NCI-H526 treated with DMSO at 0.1 percent for 48 hours (cell line): ENCODE measurements at places on chromosomes 6 and 20.

- DNase-seq: no peak
These were observed 179.7 kb downstream of the HACE1 start for GRCh38 chr6:104679971-104680370.

- no peak for DNase-seq
These were observed at the start of gene SLC22A1 for GRCh38 chr6:160121558-160121957. TSS of gene SLC22A1 (plus strand) at chr6:160121815. CDS start at chr6:160121936, 121 bp downstream.

GRCh38 chr6:2232445-2232844 is 13.0 kb downstream of the GMDS start:
- no peak for DNase-seq

GRCh38 chr6:26543953-26544352 is 5.8 kb downstream of the HMGN4 start:
- DNase-seq: no peak

GRCh38 chr20:20327746-20328145 is 40.2 kb upstream of the INSM1 start:
- no peak for DNase-seq

- DNase-seq: no peak
These were observed 118.2 kb downstream of the TENT5A start for GRCh38 chr6:81634155-81634880.

DNA sequence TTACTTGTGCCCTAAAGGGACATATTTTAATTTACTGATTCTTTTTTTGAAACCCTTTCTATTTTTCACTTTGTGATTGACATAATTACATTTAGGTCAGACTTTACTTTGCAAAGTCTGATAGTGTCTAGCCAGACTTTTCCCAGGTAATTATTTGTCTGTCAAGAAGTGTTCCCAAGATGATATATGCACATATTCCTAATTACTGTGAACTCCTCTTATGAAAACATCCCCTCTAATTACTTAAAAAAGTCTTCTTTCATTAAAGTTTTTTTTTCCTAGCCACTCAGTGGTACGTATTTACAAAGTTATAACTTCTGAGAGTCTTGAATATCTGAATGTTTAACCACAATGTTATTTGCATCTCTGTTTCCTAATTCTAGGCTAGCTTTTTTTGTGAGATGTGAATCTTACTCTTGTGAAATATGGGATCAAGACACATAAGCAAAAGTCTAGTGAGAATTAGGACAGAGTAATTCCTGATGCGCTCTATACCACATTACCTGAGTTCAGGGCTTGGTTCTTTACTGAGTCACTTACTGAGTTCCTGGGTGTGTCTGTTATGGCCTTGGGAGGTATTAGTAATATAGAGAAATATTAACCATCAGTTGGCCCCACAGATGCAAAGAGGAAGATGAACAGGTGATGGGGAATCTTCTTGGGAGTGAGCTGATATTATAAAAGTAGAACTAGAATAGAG is 27.9 kb downstream of the FAM83B start:
- DNase-seq: no peak

- peak; percentile 68 for DNase-seq
These were observed 100.8 kb downstream of the DST start for GRCh38 chr6:56541741-56542360.

GRCh38 chr6:30610065-30610464 is 7.0 kb downstream of the PPP1R10 start:
- no peak for DNase-seq

- no peak for DNase-seq
These were observed 66.1 kb downstream of the B4GALT5 start for GRCh38 chr20:49647550-49647949.

GRCh38 chr6:159617444-159617843 is 75.6 kb downstream of the SOD2 start:
- no peak for DNase-seq

- DNase-seq: no peak
These were observed 28.7 kb downstream of the SIRPD start for GRCh38 chr20:1528811-1529210.

DNA sequence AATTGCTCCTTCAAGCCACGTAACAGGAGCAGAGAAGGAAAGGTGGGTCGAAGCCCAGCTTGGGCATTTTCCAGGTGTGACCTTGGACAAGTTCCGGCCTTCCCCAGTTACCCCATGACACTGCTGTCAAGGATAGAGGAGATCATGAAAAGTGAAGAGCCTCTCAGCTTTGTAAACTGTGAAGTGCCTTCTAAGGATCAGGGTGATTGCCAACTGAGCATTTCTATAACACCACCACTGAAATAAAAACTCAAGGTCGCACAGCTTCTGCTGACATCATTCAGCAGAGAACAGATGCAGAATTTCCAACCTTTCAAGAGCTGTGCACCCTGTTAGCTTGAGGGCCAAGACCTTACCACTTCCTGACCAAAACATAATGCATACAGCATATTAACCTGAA is 24.0 kb upstream of the ZMYND8 start:
- no peak for DNase-seq

DNA sequence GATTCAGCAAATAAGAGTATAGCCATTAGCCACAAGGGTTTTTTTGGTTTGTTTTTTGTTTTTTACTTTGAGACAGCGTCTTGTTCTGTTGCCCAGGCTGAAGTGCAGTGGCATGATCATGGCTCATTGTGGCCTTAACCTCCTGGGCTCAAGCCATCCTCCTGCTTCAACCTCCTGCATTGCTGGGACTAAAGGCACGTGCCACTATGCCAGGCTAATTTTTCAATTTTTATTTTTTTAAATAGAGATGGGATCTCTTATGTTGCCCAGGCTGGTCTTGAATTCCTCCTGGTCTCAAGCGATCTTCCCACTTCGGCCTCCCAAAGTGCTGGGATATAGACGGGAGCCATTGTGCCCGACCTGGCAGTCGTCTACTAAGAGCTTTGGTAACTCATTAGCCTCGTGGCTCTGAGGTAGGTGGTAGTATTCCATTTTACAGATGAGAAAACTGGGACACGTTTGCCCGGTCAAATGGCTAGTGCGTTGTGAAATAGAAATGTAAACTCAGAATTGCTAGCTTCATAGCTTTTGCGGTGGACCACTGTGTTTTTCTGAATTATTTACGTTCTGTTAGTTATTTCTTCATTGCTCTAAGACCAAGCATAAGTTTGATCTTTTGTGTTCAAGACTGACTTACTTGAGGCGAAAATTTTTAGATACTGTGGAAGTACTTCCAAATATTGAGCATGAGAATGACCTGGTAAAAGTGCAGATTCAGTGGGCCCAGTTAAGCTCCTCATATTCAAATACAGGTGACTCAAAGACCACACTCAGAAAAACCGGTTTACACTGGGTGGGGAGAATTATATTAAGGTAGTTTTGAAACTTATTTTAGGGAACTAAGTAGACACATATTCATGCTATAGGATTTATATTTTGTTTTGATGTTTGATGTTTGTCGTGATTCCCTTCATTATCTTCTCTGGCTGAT is 2.1 kb downstream of the PANK2 start:
- no peak for DNase-seq

DNA sequence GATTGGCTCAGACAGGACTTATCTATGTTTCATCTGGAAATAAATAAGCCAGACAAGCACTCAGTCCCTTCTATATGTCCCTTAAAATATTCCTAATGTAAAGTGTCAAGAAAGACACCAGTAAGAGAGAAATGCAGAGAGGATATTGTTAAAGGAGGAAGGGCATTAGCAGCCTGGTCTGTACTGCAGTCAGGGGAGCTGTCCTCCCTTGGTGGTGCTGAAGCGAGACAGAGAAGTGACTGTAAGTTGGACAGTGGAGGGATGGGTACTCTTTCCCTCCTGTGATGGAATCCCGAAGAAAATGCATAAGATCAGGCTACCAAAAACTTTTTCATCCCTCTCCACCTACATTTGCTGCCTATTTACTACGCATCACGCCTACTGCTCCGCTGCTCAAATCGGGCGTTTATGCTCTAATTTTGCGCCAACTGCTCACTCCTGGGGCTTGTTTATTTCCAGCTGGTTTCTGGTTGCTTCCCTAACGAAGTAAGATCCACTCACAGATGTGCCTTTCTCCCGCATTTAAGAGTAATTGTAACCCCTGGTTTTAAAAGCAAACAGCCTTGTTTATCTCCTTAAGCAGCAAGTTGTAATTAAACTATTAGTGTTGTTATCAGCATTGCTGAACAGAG is 35.2 kb downstream of the PHACTR1 start:
- DNase-seq: no peak

DNA sequence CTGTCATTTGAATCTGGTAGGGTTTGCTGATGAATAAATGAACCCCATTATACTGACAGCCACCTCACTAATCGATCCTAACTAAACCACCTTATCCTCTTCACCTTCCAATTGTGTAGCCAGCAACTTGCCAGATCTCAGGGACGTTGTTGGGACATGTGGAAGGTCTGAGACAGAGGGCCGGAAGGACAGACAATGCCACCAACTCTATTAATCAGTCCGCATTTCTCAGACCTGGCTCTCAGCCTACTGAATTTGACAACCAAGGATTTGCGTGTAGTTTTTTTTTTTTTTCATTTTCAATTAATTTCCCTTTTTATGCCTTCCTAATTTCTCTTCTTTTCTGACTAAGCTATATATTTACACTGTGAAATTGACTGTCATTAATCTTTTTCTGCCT is 122.5 kb downstream of the CARMIL1 start:
- no peak for DNase-seq

DNA sequence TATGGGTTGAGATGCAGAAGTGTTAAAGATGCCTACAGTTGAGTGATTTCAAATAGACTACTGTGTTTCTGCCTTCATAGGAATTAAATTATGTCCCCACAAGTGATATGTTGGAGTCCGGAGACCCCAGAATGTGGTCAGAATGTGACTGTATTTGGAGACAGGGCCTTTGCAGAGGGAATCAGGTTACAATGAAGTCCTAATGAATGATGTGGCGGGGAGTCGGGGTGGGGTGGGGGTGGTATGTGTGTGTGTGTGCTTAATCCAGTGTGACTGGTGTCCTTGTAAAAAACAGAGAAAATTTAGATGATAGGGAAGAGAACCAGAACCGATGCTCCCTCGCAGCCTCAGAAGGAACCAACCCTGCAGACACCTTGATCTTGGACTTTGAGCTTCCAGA is 448.2 kb downstream of the QKI start:
- DNase-seq: no peak

- no peak for DNase-seq
These were observed 34.3 kb upstream of the AGPAT4 start for GRCh38 chr6:161308075-161308655.

- DNase-seq: peak; percentile 40
These were observed 40.4 kb upstream of the HMGA1 start for GRCh38 chr6:34196116-34196832.

- DNase-seq: no peak
These were observed 19.3 kb downstream of the RAE1 start for GRCh38 chr20:57370316-57370715.

DNA sequence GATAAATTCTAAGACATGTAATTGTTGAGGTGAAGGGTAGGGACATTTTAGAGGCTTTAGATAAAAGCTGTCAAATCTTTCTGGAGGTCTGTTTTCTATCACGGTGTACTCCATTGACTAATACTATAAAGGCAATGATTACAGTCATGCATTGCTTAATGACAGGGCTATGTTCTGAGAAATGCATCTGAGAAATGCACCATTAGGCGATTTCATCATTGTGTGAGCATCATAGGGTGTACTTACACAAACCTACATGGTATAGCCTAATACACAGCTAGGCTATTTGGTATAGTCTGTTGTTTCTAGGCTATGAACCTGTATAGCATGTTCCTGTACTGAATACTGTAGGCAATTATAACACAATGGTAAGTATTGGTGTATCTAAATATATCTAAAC is 71.3 kb upstream of the FYN start:
- DNase-seq: no peak

- no peak for DNase-seq
These were observed 58.2 kb downstream of the BMP7 start for GRCh38 chr20:57208198-57208597.

GRCh38 chr6:100381111-100381510 is 83.6 kb downstream of the SIM1 start:
- no peak for DNase-seq

DNA sequence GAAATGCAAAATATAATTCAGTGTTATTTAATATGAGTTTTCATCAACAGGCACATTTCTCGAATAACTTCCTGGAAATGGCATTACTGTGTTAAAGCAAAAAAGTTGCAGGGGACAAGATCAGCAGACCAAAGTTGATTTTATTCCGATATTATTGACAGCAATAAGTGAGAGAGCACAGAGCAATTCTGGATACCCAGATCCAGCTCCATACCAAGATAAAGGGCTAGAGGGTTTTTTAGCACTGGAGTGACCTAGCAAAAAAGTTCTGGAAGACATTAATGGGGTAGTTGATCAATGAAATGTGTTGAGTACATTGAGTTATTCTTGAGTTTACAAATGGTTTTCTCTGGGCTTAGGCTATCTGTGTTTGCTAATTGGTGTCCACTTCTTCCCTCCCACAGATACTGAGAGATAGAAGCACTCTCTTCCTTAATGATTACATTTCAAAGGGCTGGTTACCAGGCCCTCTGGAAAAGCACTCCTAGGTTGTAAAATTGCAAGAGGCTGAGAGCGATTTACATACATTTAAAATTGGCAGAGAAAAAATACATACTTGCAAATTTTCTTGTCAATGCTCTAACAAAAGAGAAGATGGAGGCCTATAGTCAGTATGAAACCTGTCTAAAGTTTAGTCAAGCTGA is 47.0 kb upstream of the MANEA start:
- peak; percentile 64 for DNase-seq

- DNase-seq: no peak
These were observed 388.8 kb downstream of the THBS2 start for GRCh38 chr6:168864541-168865460.

- DNase-seq: no peak
These were observed 13.6 kb upstream of the SASH1 start for GRCh38 chr6:148328876-148329555.

DNA sequence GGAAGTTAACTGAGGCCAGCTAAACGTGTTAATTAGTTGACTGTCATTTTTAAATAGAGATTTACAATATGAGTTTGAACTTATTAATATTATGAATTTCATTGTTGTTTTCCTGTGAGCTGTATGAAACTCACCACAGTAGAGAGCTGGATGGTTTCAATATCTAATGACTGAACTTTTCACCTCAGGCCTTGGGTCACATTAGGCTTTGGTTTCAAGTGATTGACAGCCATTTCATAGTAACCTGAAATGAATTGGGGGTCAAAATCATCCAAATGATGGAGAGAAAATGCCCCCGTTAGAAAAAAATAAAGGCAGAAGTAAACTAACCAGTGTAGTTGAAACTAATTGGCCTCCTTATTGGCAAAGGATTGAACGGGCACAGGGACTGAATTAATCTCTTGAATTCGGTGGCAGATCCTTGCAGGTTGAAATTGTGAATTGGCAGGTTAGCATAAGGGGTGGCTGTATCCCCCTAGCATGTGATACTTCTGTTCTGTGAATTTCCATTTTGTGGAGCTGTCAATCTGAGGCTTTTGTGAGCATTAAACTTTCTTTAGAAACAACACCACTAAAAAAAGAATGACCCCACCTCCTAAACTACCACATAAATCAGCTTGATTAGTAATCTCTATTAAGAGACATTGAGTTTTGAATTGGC is 155.1 kb upstream of the MMS22L start:
- no peak for DNase-seq

DNA sequence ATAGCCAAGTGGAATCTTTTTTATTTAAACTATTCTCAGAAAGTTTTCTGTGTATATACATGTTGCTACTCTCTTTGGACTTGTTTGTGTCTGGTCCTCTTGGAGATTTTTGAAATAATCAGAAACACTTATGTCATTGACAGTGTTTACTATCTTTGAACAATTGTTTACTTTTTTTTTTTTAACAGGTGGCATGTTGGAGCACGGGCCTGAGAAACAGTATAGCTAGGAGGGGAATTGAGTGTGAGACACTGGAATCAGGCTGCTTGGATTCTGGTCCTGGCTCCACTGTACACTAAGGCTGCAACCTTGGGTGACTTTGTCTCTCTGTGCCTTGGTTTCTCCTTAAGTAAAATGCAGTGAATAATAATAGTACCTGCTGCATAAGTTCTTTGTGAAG is 279.6 kb downstream of the PRL start:
- no peak for DNase-seq
